ENCODE measurements at places on chromosomes 6 and 20.

GRCh38 chr6:170050591-170051041 lies 240.3 kb downstream of the DLL1 start:
- DNase-seq, result no peak

- no peak for DNase-seq
Measured at GRCh38 chr6:46099952-46100351, 29.8 kb upstream of the ENPP4 start.

- no peak for DNase-seq
Measured at GRCh38 chr6:36387440-36388303, at the start of gene ETV7. Gene ETV7 (minus strand): TSS chr6:36387669. CDS start chr6:36387541, 128 bp downstream.

DNA sequence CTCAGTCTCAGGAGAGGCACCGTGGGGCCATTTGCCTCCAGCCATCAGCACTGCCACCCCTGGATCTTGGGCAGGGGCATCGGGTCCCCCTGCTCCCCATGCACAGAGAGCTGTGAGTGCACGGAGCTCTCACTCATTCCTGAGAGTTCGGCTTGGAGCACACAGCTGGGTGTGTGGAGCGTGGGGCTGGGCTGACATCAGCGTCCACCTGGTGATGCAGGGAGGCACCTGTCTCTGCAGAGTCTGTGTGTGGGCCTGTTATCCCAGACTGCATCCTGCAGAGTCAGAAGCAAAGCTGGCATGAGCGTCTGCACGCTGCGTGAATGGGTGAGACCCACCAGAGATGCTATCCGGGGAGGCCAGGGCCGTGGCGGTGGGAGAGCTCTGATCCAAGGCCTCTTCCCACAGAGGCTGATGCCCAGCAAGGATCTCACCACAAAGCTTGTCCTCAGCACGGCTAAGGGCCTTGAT lies 248.8 kb upstream of the AFDN start:
- no peak for DNase-seq

DNA sequence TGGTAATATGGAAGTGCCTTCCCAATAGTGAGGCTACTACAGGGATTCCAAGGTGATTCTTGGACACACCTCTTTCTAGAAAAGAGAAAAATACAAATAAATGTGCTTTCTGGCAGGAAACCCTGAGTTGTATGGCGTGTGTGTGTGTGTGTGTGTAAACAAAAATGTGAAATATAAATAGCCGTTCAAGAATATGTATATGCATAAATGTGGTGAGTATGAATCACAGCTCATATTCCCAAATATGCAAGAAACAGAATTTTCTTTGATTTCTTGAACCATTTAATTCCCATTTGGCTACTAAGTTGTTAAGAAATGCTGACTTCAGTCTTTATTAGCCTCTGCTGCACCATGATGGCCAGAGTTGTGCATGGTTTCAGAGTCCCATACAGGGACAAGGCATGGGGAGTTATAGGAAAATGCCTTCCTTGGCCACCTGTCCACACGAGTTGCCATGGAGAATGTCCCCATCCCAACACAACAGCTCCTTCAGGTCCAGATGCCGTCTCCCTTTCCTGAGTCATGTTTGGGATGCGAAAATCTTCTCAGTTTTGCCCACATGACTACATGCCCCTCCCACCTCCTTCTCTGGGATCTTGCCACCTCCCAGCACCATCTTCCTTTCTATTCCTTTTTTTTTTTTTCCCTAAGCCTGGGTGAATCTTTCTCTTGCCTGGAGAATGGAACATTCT lies 312.4 kb upstream of the ECI2 start:
- no peak for DNase-seq

DNA sequence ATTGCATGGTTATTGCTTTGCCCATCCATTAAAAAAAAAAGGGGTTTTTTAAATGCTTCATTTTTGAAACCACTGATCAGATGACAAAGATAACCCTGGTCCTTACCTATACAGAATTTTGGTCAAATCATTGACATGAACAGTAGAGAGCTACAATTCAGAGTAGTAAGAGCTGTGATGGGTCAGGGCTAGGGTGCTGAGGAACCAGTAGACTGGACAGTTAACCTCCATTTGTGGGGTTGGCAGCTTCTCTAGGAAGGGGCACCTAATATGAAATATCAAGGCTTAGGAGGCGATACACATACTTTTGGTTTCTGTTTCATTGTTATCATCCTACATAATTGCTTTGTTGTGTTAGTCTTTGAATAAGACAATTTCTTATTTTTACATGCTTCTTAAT lies 55.1 kb downstream of the ORC3 start:
- DNase-seq, result no peak

DNA sequence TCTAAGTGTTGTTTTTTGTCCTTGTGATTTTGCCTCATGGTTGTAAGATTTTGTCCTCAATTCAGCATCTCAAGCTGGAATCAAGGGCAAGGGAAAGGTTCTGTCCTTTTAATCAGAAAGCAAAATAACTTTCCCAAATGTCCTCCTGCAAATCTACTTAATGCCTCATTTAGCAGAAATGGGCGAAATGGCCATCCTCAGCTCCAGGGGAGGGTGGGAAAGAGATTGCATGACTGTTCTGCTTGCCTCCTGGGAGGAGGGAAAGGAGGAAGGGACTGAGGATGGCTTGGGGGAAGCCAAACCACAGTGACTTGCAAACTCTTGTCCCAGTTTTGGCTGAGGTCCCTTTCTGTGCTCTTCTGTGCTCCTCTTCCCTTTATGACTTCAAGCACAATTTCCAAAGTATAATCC lies 43.4 kb downstream of the TNFAIP3 start:
- DNase-seq, result no peak

DNA sequence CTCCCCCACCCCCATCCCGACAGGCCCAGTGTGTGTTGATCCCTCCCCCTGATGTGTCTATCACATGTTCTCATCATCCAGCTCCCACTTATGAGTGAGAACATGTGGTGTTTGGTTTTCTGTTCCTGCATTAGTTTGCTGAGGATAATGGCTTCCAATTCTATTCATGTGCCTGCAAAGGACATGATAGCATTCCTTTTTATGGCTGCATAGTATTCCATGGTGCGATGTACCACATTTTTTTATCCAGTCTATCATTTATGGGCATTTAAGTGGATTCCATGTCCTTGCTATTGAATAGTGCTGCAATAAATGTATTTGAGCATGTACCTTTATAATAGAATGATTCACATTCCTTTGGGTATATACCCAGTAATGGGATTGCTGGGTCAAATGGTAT lies 66.6 kb upstream of the NXT1 start:
- DNase-seq, result no peak

DNA sequence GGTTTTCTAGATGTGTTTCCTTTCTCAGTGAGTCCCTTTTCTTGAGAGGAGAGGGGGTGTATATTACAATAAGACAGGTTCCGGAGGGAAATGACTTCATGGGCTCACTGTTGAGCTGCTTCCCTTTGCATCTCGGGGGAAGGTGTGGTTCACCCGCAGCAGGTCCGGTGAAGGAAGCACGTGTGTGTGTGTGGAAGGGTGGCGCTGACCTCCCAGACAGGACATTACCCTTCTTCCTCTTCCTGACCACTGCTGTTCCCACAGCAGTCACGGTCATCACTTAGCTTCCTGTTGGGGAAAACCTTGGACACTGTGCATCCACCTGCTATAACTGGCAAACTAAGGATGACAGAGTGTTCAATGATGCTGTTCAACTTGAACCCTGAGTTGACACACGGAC lies 83.6 kb downstream of the PLEKHG1 start:
- DNase-seq, result no peak

GRCh38 chr6:16187176-16187575 lies 51.2 kb upstream of the GMPR start:
- no peak for DNase-seq

GRCh38 chr6:139570166-139570565 lies 195.7 kb upstream of the CITED2 start:
- no peak for DNase-seq

GRCh38 chr6:100456141-100456907 lies 8.4 kb downstream of the SIM1 start:
- DNase-seq, result no peak

DNA sequence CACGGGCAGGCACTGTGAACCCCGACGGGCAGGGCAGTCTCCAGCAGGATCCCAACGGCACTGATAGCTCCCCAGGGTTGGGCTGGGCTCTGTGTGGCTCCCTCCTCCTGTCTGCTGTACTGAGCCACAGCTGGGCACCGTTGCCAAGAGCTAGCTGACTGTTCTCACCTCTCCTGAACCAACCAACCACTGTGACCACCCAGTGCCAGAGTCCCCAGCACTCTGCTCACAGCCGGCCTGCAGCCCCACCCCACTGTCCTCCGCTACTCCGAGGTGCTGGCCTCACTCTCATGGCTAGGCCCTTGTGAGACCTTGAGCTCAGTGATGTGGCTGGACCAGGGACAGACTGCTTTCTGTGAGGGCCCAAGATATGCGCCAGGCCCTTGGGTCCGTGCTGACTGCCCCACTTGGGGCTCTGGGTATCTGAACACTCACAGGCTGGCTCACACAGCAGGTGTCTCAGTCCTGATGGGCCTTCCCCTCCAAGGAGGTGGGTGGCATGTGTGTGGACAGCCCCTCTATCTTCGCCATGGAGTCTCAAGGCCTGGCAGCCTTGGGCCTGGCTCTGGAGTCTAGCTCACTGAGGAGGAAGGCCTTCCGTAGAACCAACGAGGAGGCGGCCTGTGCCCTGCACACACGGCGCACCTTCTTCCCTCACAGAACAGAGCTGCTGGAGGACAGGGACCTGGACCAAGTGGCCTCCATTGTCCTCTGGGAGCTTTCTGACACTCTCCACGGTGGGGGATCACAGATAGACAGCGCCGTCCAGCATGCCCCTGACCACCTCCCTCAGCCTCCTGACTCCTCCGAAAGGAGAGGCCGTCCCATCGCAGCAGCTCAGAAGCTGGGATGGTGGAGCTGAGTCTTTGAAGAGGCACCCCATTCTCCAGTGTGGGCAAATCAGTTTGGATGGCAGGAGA lies 53.5 kb downstream of the TCP11 start:
- DNase-seq, result no peak

- DNase-seq, result no peak
Measured at GRCh38 chr20:63648895-63649589, 4.2 kb downstream of the STMN3 start.

DNA sequence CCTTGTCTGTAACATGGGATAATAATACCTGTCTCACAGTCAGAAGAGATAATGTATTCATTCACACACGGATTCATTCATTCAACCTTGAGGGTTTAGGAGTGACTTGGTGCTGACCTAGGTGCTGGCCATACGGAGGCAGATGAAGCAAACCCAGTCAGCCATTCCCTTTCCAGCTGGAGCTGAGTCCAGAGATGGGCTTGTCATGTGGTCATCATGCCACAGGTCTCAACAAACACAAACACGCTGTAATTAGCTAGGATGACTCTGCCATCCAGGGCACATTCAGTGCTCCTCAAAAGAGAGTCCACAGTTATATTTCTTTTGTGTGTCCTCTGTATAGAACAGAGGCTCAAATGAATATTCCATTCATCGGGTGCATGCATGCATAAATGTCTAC lies 19.5 kb upstream of the PRELID3B start:
- DNase-seq, result no peak

- no peak for DNase-seq
Measured at GRCh38 chr6:116210750-116211425, 43.0 kb downstream of the TSPYL4 start.

DNA sequence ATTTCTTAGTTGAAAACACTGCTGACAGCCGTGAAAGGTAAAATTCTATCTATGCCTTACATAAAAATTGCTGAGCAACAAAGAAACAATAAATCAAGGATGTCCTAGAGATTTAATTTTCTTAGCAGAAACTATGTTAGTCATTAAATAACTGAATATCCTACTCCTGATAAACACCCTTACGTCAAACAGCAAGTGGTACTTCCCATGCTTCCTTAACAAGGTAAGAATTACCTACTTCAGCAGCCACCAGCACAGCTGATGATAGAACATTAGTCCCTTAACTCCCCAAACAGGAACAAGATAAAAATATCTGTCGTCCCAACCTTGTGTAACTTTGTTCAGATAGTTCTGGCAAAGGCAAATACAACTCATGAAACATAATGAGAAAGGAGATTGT lies 8.7 kb downstream of the SERPINB6 start:
- DNase-seq, result no peak

DNA sequence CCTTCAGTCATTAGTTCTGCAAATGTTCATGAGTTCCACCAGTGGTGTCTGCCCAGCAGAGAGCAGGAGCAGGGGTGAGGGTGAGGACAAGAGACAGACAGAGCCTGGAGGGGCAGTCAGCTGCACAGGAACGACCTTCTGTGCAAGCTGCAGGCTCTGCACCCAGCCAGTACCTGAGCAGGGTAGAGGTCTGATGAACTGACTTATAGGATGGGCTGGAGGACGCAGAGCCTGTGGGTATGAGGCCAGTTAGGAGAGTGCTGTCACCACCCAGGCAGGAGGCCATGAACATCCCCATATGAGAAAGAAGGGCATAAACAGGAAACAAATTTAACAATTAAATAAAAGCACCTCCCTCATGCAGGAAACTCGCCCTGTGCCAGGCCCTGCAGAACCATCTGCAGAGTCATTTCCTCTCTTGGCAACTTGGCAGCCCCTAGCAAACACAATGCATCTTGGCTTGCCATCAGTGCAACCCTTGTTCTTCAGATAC lies 17.9 kb downstream of the C6orf15 start:
- peak; percentile 61 for DNase-seq

DNA sequence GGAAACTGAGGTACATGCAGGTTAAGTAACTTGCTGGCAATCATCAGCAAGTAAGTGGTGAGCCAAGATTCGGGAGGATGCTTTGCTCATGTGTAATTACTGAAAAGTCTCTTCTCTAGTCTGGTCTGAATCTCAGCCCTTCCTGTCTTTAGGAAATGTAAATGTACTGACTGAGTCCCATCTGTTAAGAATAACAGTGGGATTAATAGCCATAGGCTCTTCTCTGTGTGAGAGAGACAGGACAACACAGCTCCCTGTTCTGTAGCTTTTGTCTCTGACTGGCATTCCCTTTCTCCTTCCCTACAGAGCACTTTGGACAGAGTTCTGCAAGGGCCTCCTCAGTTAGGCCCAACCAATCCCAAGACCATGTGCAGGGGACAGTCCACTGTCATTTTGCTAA lies 131.3 kb upstream of the OGFRL1 start:
- no peak for DNase-seq

GRCh38 chr20:2303673-2304072 lies 7.9 kb downstream of the TGM3 start:
- no peak for DNase-seq

- no peak for DNase-seq
Measured at GRCh38 chr6:135567375-135568083, 70.0 kb upstream of the AHI1 start.

- no peak for DNase-seq
Measured at GRCh38 chr20:63057171-63058117, 50.7 kb upstream of the BHLHE23 start.

DNA sequence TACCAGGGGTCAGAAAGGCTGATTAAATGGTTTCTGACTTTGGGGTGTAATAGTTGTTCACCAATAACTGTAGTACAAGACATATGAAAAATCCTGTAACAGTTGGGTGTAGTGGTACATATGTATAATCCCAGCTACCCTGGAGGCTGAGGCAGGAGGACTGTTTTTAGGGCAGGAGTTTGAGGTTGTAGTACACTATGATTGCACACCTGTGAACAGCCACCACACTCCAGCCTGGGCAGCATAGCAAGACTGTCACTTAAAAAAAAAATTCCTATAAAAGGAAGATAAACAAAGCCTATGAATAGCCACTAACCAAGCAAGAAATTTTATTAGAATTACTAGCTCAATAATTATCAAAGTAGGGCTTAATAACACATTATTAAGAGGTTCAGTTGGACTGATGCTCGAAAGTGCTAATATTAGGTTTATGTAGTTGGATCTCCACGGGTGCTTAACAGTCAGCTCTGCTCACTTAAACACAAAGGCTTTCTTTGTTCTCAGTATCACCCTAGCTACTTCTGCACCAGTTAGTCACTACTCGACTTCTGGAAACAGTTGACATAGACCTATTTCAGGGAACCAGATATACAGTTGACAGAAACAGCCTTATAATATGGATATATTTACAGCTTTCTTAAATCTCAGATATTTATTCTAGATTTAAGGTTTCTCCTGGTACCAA lies 113.0 kb downstream of the MTFR2 start:
- DNase-seq, result no peak
